WTC11 (cell line): ENCODE measurements at places on chromosomes 13 and 19.

- 0 out of 2 replicates have a peak, but pooled peaks cover 2% of the 10 kb centered on the region for H3K36me3 ChIP-seq
- H3K4me3 ChIP-seq, result no peak overlapping the region
- H3K27me3 ChIP-seq, result peaks cover 3% of the 10 kb centered on the region; the same call in 1 of the 2 replicates
Observed at GRCh38 chr13:34352958-34353357, 535.0 kb downstream of the RFC3 start.

DNA sequence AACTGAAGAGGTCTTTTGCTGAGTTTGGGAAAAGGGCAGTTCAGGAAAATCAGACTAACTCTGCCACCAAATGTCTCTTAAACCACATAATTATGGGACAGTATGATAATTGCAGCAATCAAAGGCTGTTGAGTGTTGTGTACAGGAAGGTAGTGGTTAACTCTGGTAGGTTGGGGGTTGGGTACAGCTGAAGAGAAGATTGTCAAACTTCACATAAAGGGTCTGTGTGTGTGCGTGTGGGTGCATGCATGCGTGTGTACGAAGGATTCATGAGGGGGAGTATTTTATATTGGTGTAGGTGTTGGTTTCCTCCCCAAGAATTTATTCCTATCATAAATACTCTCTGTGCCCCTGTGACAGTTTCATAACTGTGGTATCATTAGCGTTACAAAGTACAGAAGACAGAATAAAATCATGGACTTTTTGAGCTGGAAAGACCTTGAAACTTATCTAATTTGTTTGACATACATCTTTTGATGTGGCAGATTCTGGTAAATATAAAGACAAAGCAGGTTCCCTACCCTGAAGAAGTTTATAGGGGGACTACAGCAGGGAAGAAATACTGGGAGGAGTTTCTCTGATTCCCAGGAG, 94.1 kb downstream of the PCCA start:
- H3K4me3 ChIP-seq, result no peak overlapping the region
- H3K4me1 ChIP-seq, result peaks cover 26% of the 10 kb centered on the region
- DNase-seq, result no peak
- no peak overlapping the region; the same call in 1 of the 2 replicates for H3K27ac ChIP-seq
- H3K27me3 ChIP-seq, result no peaks in the 10 kb centered on the region

GRCh38 chr13:113588394-113589111, 4.0 kb downstream of the TFDP1 start:
- no peak overlapping the region for H3K4me3 ChIP-seq
- H3K4me1 ChIP-seq, result peaks cover 12% of the 10 kb centered on the region
- H3K27ac ChIP-seq, result peak overlapping the region; percentile 61
- H3K36me3 ChIP-seq, result peaks cover 31% of the 10 kb centered on the region

DNA sequence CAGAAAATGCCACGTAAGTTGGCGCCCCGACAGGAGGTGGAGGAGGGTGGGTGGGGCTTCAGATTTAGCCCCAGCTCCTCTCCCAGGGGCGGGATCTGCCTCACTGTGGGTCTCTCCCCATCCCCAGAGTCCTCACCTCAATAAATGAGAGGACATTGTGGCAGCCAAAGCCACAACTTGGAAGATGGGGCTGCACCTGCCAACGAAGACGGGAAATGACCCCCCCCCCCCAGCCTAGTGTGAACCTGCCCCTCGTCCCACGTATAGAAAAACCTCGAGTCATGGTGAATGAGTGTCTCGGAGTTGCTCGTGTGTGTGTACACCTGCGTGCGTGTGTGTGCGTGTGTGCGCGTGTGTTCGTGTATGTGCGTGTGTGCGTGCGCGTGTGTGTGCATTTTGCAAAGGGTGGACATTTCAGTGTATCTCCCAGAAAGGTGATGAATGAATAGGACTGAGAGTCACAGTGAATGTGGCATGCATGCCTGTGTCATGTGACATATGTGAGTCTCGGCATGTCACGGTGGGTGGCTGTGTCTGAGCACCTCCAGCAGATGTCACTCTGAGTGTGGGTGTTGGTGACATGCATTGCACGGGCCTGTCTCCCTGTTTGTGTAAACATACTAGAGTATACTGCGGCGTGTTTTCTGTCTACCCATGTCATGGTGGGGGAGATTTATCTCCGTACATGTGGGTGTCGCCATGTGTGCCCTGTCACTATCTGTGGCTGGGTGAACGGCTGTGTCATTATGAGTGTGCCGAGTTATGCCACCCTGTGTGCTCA, 1.5 kb upstream of the TRAPPC5 start:
- no peak overlapping the region for H3K27ac ChIP-seq
- no peak for DNase-seq
- H3K27me3 ChIP-seq, result peaks cover 43% of the 10 kb centered on the region
- H3K36me3 ChIP-seq, result peaks cover 11% of the 10 kb centered on the region

DNA sequence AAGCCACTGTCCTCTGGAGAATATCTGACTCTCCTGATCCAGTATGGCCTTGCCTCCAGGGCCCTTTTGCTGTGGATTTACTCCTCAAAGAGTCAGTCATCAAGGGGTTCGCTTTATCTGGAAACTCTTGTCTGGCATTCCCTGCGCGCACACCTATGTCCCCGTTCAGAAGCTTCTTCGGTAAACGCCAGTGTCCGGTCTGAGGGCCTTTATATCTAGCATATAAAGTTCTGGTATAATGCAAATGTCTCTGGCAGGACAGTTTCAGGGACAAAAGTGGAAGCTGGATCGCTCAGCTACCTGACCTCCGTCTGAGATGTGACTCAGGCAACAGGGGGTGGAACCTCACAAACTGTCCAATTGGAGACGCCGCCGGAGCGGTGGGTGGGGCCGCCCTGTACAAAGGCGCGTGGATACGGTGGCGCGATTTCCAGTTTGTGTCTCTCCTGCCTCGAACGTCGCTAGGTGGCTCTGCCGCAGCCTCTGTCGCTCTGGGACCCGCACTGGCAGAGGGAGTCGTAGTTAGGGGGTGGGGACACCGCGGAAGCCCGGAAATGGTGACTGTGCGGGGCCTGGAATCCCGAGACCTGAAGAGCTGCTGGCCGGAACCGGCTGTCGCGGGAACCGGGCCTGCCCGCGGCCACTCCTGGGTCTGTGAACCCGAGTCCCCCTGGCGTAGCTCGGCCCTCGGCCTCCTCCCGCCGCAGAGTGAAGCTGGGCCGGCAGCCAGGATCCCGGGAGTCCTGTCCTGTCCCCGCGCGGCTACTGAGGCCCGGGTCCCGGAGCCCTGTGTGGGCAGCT, 10.6 kb upstream of the ZNF709 start:
- H3K27me3 ChIP-seq, result peaks cover 7% of the 10 kb centered on the region
- no peaks in the 10 kb centered on the region for H3K36me3 ChIP-seq
- H3K4me3 ChIP-seq, result peak overlapping the region; percentile 76
- H3K27ac ChIP-seq, result peak overlapping the region; percentile 95
- H3K4me1 ChIP-seq, result peaks cover 7% of the 10 kb centered on the region

GRCh38 chr13:35926859-35927530, 204.2 kb downstream of the DCLK1 start:
- peaks cover 11% of the 10 kb centered on the region for H3K27me3 ChIP-seq
- H3K4me3 ChIP-seq, result no peak overlapping the region
- peaks cover 7% of the 10 kb centered on the region for H3K4me1 ChIP-seq

DNA sequence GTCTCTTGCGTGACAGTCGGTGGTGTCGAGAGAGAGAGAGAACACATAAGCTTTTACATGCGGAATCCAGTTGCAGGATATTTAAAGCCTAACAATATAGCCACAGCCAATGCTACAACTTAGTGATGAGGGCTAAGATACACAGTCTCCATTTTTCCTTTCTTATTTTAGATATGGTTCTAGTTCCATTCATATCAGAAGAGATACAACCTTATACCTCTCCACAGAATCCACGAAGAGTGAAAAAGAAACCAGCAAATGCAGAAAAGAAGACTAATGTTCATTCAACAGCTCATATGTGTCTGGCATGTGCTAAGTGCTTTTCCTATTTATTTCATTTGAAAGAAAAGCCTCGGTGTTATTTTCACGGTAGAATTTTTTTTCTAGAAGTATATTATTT, 249.0 kb upstream of the SLITRK1 start:
- H3K36me3 ChIP-seq, result peaks cover 2% of the 10 kb centered on the region; the same call in 1 of the 2 replicates
- no peaks in the 10 kb centered on the region for H3K4me1 ChIP-seq
- no peaks in the 10 kb centered on the region; the same call in 1 of the 2 replicates for H3K27me3 ChIP-seq
- no peak overlapping the region for H3K27ac ChIP-seq
- DNase-seq, result no peak

DNA sequence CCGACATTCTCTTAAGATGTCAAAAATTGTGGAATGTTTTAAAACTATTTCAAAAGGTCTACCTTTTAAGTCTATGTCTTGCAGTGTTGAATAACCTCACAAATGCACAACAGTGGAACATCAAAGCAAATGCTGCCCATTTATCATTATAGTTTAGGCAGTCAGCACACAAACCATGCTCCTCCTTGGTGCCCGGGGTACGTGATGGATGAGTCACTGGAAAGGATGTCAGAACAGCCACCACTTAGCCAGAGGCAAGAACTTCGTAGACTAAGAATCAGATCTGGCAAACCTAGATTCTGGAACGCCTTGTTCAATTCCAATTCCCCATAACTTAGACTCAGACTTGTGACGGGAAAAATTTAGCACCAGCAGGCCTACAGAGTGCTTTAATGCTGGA, 343.6 kb downstream of the FGF9 start:
- no peak for DNase-seq
- no peaks in the 10 kb centered on the region for H3K27me3 ChIP-seq
- no peak overlapping the region for H3K27ac ChIP-seq
- H3K4me1 ChIP-seq, result peaks cover 5% of the 10 kb centered on the region; the same call in 1 of the 2 replicates
- no peaks in the 10 kb centered on the region for H3K36me3 ChIP-seq
- H3K4me3 ChIP-seq, result no peak overlapping the region

- peak; percentile 23 for DNase-seq
- peaks cover 23% of the 10 kb centered on the region for H3K27me3 ChIP-seq
- peak overlapping the region; percentile 15 for H3K4me3 ChIP-seq
- peaks cover 61% of the 10 kb centered on the region for H3K36me3 ChIP-seq
- H3K27ac ChIP-seq, result peak overlapping the region; percentile 79
Observed at GRCh38 chr19:42197375-42197817, 20.1 kb downstream of the DEDD2 start.
